Peyer's patch (tissue), 4 donors: ENCODE measurements at places on chromosomes 1 and 21. TPM values are rescaled to one million over a fixed set of nuclear protein-coding genes. Genes with fewer than 3 reads are reported as not detected.

- H3K27ac ChIP-seq, result no peak overlapping the region
- H3K36me3 ChIP-seq, result no peaks in the 10 kb centered on the region
- no peaks in the 10 kb centered on the region for H3K27me3 ChIP-seq
- DNase-seq, result no peak
- H3K4me3 ChIP-seq, result no peak overlapping the region
Observed at GRCh38 chr1:82483146-82483545, 682.4 kb downstream of the ADGRL2 start.

DNA sequence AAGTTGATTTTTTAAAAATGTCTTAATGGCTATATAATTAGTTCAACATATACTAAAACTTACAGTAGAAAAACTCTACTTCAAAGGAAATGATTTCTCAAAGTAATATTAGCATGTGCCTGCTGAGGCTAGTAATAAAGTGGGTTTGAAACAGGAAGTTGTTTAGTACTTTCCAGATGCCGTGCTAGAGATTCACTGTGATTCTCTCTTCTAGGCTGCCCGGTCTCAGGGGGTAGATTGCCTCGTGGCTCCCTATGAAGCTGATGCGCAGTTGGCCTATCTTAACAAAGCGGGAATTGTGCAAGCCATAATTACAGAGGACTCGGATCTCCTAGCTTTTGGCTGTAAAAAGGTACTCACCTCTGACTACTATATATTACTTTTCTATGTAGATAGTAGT lies 9.1 kb downstream of the EXO1 start:
- no peaks in the 10 kb centered on the region for H3K4me1 ChIP-seq
- no peaks in the 10 kb centered on the region for H3K36me3 ChIP-seq
- no peaks in the 10 kb centered on the region for H3K27me3 ChIP-seq
- no peak for DNase-seq

GRCh38 chr1:119007670-119008482 lies 19.7 kb upstream of the TBX15 start:
- peak overlapping the region; percentile 30 for H3K4me3 ChIP-seq
- no peak overlapping the region for H3K27ac ChIP-seq
- no peak for DNase-seq
- peaks cover 32% of the 10 kb centered on the region for H3K27me3 ChIP-seq
- peaks cover 10% of the 10 kb centered on the region for H3K4me1 ChIP-seq

DNA sequence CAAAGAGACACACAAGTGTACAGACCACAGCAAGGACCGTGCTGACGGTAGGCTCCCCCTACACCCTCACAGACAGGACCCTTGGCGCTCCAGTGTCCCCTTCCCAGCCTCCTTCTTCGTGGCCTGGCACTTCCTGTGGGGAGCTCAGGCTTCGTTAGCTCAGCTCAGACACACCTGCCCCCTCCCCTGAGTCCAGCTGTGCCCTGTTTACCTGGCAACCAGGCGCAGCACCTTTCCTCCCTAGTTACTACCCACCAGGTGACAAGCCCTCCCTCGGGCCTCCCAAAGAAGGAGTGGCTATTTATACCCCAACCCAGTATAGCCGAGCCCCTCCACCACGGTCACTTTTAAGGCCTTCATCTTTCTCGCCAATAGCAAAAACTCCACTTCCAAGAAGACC lies 4.7 kb downstream of the CELF3 start:
- H3K27me3 ChIP-seq, result no peaks in the 10 kb centered on the region
- H3K4me3 ChIP-seq, result no peak overlapping the region
- H3K4me1 ChIP-seq, result peaks cover 24% of the 10 kb centered on the region
- no peaks in the 10 kb centered on the region for H3K36me3 ChIP-seq
- no peak overlapping the region for H3K27ac ChIP-seq

DNA sequence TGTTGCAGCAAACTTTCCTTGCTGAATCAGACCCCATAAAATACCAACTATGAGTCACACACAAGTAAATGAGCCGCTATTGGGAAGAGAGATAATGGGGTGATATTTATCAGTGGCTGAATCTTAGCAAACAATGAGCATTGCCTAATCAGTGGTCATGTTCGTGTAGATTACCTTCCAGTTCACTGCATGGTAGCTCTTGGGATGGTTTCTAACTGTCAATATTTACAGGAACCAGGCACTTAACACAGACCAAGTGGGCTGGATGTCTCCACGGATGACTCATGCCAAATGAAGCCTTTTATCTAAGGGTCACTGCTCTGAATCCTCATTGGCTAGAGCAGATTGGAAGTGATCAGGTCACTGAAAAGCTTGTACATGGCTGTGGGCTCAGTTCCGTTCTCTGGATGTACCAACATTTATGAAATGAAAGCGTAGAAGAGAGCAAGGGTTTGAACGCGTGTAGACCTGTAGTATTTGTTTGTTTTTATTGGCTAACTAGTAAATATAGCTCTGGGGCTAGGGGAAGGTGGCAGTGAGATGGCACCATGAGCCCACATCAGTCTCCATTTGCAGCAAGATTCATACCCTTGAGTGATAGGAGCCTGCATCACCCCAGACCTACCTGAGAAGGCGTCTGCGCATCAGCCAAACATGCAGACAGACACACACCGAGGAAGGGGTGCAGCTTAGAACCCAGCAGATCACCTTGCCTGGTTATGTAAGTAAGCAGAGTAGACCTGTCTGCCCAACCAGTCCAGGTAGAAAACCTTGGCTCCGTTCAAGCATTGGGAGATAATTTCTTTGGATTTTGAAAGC lies 153.3 kb downstream of the TOMM20 start:
- H3K4me1 ChIP-seq, result peaks cover 37% of the 10 kb centered on the region
- peak overlapping the region; percentile 96 for H3K27ac ChIP-seq
- DNase-seq, result no peak
- H3K4me3 ChIP-seq, result no peak overlapping the region

DNA sequence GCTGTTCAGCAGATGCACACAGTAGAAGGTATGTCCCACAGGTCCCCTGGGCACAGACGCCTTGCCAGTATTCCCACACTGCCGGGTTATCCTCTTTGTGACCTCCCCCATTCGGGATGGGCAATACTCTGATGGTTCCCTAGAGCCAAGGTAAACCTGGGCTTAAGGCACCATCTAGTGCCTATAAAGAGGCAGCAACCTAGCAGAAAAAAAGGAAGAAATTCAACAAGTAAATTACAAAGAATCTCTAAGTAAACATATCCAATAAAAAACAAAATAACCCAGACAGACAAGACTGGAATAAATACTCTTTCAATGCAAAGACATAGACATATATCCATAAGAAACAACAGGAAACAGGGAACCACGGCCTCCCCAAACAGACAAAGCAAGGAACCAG lies 39.4 kb downstream of the HSF2BP start:
- H3K4me1 ChIP-seq, result no peaks in the 10 kb centered on the region
- DNase-seq, result no peak
- no peak overlapping the region for H3K4me3 ChIP-seq
- H3K27ac ChIP-seq, result peak overlapping the region; percentile 32
- H3K36me3 ChIP-seq, result no peaks in the 10 kb centered on the region
- no peaks in the 10 kb centered on the region for H3K27me3 ChIP-seq

GRCh38 chr21:44759628-44760285 lies 41.9 kb downstream of the UBE2G2 start:
- H3K4me3 ChIP-seq, result no peak overlapping the region
- no peaks in the 10 kb centered on the region for H3K27me3 ChIP-seq
- H3K4me1 ChIP-seq, result no peaks in the 10 kb centered on the region
- no peak overlapping the region for H3K27ac ChIP-seq
- no peaks in the 10 kb centered on the region for H3K36me3 ChIP-seq
- DNase-seq, result no peak

GRCh38 chr21:38590449-38591217 lies 92.4 kb upstream of the ERG start:
- no peaks in the 10 kb centered on the region for H3K27me3 ChIP-seq
- no peaks in the 10 kb centered on the region for H3K36me3 ChIP-seq
- no peak for DNase-seq

GRCh38 chr21:22609802-22610201 lies 1611.6 kb downstream of the NCAM2 start:
- no peak overlapping the region for H3K4me3 ChIP-seq
- DNase-seq, result no peak
- H3K4me1 ChIP-seq, result no peaks in the 10 kb centered on the region

DNA sequence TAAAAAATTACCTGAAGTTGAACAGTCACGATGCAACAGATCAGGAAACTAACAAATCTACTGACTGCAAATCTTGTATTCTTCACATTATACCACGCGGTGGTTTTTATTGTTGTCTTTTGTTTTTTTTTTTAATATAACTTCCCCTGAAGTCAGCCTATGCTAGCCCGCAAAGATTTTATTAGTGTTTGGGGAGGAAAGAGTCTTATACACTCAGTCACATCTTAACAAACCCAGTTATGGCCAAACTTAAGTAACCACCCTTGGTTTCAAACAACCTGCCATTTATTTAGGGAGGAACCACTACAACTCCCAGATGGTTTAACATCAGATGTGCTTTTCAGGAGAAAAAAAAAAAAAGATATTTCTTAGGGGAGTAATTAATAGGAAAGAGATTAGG lies 15.2 kb upstream of the GPR161 start:
- H3K27ac ChIP-seq, result no peak overlapping the region
- H3K27me3 ChIP-seq, result no peaks in the 10 kb centered on the region
- H3K4me3 ChIP-seq, result no peak overlapping the region
- no peaks in the 10 kb centered on the region for H3K36me3 ChIP-seq
- H3K4me1 ChIP-seq, result no peaks in the 10 kb centered on the region

DNA sequence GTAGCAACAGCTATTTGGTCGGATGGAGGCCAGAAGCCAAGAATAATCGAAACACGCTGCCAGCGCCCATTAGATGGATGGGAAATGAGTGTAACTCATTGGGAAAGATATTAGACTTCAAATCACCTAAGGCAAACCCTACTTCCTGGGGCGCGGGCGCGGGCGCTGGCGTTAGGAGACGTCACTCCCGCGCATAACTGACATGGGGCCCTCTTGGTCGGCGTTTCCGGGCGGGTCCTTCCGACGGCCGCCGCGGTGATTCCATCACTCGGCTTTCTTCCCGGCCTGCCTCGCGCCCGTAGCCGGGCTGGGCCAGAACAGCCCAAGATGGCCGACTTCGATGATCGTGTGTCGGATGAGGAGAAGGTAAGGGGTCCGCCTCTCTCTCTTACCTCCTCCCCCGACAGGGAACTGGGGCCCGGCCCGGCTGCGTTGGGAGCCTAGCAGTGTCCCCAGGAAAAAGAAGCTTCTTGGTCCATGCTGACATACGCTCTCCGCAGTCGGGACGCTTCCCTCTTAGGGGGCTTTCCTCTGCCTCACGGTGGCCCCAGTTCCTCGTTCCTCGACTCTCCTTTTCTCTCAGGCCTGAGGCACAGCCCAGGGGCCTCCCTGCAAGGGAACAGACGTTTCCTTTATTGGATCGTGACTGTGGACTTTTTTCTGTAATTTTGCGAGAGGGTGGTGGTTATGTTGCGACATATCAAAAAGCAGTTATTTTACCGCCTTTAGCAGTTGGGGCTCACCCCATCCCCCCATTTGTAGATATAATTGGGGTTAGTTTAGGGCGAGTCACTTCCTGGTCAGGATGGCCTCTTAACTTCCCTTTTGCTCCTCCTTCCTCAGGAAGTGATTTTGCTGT lies at the start of gene CAPZA1:
Gene CAPZA1 (plus strand): TSS at position 315 of the 859 bp plus-strand sequence. CDS start 13 bp downstream, at position 328.
- no peaks in the 10 kb centered on the region for H3K4me1 ChIP-seq
- H3K27me3 ChIP-seq, result no peaks in the 10 kb centered on the region
- peak within 1 kb of the TSS; percentile 70 for H3K4me3 ChIP-seq
- peak within 1 kb of the TSS; percentile 96 for H3K27ac ChIP-seq
- peaks cover 10% of the 10 kb centered on the region for H3K36me3 ChIP-seq
- peak; percentile 97 for DNase-seq

DNA sequence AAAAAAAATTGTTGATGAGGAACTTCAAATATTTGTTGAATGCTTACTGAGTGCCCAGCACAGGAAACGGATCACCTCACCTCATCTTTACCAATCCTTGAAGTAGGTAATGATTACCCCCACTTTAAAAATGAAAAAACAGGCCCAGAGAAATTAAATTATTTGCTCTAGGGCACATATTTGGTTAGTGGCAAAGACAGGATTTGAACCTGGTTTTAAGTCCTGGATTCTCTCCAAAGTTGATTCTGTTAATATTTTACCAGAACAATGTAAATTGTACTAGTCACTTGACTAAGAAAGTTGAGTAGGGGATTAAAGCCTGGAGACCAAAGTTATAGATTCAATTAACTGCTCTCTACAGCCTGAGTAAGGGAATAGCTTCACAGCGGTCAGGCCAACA lies 97.9 kb downstream of the GIPC2 start:
- no peaks in the 10 kb centered on the region for H3K27me3 ChIP-seq
- no peaks in the 10 kb centered on the region for H3K4me1 ChIP-seq
- H3K27ac ChIP-seq, result no peak overlapping the region
- H3K36me3 ChIP-seq, result no peaks in the 10 kb centered on the region

DNA sequence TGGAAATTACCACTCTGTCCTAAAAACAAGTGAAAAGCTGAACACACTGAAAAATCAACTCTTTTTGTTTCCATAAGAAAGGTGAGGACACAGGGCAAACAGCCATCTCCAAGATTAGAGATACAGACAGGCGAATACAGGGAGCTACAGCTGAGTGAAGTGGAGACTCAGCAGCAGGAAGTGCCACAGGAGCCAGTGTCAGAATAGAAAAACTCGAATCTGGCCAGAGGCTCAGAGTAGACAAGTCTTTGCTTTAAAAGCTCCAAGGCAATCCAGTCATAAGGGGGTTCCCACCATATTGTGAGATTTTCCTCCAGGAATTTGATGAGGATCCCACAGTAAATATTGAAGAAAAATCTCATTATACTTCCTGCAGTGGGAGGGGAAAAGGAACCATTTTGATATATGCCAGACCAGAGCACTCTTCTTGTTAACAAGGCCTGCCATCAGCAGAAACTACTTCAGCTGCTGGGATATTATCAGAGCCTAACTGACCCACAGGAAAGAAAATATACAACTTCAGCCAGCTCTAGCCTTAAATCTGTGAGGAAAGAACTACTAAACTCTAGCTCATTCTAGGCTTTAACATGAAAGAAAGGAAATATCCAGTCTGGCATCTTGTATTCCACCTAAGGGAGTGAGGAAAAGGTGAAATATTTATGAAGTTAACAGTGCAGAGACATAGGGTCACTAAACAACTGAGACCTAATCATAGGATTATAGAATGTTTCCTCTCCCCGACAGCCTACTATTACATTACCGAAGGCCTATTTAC lies 256.2 kb upstream of the OLFM3 start:
- H3K27ac ChIP-seq, result no peak overlapping the region
- no peaks in the 10 kb centered on the region for H3K36me3 ChIP-seq
- no peaks in the 10 kb centered on the region for H3K27me3 ChIP-seq
- no peak for DNase-seq

- no peak overlapping the region for H3K27ac ChIP-seq
- H3K4me3 ChIP-seq, result no peak overlapping the region
- H3K27me3 ChIP-seq, result peaks cover 5% of the 10 kb centered on the region
- DNase-seq, result no peak
- H3K36me3 ChIP-seq, result no peaks in the 10 kb centered on the region
Observed at GRCh38 chr1:1593834-1594601, 5.9 kb downstream of the FNDC10 start.

APCS gene
- not detected for total RNA-seq

FASLG gene
- not detected for total RNA-seq

SSX2IP gene
- total RNA-seq, result 12.3 TPM

DYRK1A gene
- 91.8 TPM for total RNA-seq

RORC gene
- total RNA-seq, result 70.1 TPM

FABP3 gene
- total RNA-seq, result 2.7 TPM

DNAJC16 gene
- 38.1 TPM for total RNA-seq

CNST gene
- total RNA-seq, result 68.5 TPM

NUAK2 gene
- total RNA-seq, result 37.0 TPM

DIO1 gene
- total RNA-seq, result not detected

TLR5 gene
- 2.1 TPM for total RNA-seq

CFHR1 gene
- total RNA-seq, result not detected
